ENCODE measurements at places on chromosomes 7 and 10.

- DNase-seq: no peak
Observed at GRCh38 chr10:28997734-28998133, 291.1 kb upstream of the LYZL1 start.

DNA sequence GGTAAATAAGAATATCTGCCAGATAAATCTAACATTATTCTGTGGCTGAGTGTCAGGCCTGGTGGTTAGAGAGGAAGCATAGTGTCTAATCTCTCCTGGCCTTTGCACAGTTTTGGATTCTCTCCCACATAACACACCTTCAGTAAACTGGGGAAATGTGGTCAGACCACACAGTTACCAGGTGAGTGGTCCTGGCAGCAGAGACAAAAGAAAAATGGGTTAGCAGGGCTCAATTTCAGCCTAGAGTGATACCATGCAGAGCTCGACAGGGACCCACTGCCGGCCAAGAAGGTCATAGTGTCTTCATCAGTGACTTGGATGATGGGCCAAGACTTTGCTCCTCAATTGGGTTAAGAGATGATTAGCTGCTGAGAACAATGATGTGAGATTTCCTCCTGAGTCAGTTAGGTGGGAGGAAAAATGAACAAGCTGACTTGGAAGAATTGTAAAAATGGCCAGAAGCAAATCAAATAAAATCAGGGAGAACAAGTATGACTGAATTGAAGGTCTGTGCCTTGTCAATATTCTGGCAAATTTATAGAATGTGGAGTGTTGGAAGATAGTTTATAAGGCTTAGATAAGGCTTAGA, 69.2 kb upstream of the EFCAB10 start:
- DNase-seq: no peak

DNA sequence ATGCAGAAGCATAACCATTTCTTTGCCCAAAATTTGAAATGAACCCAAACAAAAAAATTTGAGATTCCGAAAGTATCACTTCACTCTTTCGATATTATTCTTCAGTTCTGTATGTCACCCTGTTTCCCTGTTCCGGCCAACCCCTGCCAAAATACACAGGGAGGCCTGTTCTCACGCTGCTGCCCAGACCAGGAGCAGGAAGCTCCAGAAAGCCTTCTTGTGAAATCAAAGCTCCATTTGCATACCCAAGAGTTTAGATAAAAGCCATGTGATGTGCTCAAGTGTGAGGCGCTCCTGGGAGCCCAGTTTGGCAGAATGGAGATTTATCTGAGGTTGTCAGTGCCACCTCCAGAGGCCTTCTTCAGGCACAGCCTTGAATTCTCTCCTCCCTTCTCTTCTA, 236.2 kb downstream of the FGFR2 start:
- no peak for DNase-seq

GRCh38 chr10:128780156-128780761, 654.0 kb upstream of the MKI67 start:
- no peak for DNase-seq

- no peak for DNase-seq
Observed at GRCh38 chr7:7424151-7424873, 111.4 kb downstream of the COL28A1 start.

DNA sequence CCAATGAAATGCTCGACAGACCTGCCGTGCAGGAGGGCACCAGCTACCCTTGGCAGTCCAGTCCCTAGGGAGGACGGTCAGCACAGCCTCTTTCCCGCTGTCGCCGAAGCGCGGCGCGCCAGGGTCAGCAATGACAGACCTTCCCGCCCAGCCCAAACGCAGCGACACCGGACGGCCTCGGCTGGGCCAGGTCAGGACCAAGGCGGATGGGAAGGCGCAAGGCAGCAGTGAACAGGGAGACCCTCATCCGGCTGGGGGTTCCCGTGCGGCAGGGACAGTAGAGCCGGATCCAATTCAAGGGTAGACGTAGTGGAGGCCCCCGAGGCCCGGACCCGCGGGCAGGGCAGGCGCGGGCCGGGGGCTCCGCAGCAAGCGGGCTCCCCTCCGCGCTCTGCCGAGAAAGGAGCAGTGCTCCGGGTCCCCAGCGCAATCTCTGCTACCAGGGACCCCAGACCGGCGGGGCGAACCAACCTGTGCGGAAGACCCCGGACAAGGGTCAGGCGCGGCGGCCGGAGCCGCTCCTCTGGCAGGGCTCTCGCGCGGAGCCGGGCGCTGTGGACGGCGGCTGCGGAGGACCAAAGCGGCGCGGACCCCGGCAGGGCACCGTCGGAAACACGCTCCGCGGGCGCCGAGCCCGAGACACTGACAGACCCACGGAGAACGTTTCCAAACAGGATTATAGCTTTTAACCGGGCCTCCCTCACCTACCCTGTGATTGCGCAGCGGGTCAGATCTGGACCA, at the start of gene SEC31B:
Gene SEC31B (minus strand): TSS at position 551 of the 741 bp plus-strand sequence. CDS start 2,909 bp downstream, outside the sequence.
- DNase-seq: no peak

- no peak for DNase-seq
Observed at GRCh38 chr7:71659622-71660021, 527.7 kb downstream of the GALNT17 start.

DNA sequence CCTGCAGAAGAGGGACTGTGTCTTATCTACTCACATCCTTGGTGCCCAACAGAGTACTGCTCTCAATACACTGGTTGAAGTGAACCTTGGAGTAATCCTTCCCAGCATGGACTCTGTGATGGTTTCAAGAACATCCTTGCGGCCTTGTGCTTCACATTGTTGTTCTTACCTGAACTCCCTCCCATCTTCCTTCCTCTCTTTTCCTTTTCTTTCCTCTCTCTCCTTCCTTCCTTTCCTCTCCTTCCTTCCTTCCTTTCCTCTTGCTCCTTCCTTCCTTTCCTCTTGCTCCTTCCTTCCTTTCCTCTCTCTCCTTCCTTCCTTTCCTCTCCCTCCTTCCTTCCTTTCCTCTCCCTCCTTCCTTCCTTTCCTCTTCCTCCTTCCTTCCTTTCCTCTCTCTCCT, 26.3 kb downstream of the LAMB1 start:
- no peak for DNase-seq

DNA sequence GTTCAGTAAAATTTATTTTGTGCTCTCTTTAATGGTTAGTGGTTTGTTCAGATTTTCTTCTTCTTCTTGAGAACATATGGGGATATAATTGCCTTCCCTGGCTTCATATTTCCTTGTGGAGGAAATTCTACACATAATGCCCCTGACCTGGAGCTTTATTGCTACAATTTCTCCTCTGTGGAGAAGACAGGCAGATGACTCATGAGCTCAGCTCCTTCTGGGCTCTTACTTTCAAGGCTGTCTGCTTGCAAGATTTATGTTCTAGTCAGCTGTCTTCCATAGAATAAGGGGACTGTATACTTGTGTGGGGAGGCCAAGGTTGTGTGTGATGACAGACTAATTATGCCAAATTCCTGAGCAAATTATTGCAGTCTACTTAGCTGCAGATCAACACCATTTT, 1.6 kb downstream of the LRRD1 start:
- DNase-seq: no peak

- DNase-seq: no peak
Observed at GRCh38 chr10:19659920-19660655, 156.1 kb upstream of the PLXDC2 start.

- no peak for DNase-seq
Observed at GRCh38 chr7:6529643-6530042, 21.6 kb downstream of the GRID2IP start.

GRCh38 chr7:33422825-33423645, 293.7 kb downstream of the BBS9 start:
- DNase-seq: no peak

GRCh38 chr10:27536437-27536836, 32.3 kb downstream of the RAB18 start:
- DNase-seq: no peak

DNA sequence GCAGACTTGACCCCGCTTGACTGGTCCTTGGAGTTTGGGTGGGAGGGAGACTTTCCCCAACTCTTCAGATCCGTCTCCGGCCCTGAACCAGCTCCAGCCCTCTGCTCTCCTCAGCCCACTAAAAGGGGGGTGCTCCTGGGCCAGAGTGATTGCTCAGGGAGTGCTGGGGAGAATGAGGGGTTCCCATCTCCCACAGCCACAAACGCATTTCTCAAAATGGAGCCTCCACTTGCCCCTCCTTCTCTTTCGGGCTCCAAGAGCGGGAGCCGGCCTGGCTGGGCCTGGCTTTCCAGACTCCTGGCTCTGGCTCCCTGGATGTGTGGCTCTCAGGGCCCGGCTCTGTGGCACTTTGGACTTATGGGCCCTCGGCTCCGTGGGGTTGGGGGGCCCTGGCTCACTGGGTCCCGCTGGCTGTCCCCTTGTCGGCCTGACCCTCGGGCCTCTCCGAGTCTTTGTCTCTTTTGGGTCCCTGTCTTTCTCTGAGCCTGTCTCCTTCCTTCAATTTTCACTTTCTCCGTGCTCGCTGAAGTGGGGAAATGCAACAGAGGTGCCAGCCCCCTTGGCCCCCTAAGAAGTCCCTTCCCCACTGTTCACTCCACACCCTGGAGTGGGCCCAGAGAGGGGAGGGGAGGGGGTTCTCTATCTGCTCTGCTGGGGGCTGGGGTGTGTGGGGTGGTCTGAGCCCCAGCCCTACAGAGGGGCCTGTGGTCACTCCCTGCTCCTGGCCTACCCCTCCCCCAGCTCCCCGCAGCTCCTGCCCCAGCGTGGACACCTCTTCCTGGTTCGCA, 713 bp downstream of the LZTS2 start:
- DNase-seq: no peak

GRCh38 chr10:34528320-34528719, 286.8 kb downstream of the PARD3 start:
- no peak for DNase-seq

- DNase-seq: no peak
Observed at GRCh38 chr7:108235451-108236061, 105.4 kb upstream of the LAMB4 start.

DNA sequence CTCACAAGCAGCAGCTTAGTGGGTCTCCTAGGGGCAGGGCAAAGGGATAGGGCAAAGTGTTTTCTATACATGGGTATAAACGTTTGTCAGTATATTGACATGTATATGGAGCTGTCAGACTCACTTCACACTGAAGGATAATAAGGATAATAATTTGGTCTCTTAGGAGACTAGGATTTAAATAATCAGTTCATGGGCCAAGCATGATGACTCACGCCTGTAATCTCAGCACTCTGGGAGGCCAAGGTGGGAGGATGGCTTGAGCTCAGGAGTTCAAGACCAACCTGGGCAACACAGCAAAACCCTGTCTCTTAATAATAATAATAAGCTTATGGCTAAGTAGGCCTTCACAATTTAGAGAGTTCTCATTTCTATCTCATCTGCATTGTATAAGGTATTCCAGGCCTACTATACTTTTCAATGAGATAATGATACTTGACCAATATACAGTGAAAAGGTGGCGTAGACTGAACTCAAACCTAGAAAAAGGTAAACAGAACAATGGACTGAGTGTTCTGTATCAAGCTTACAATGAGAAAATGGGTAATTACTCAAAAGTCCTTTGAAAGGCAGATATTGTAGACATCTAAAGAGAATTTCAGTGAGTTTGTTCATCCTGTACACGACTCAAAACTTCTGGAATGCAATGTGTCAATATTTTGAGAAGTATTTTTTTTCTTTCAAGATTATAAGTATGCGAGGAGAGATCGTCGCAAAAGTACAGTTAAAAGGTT, 7.0 kb downstream of the GSAP start:
- DNase-seq: no peak

DNA sequence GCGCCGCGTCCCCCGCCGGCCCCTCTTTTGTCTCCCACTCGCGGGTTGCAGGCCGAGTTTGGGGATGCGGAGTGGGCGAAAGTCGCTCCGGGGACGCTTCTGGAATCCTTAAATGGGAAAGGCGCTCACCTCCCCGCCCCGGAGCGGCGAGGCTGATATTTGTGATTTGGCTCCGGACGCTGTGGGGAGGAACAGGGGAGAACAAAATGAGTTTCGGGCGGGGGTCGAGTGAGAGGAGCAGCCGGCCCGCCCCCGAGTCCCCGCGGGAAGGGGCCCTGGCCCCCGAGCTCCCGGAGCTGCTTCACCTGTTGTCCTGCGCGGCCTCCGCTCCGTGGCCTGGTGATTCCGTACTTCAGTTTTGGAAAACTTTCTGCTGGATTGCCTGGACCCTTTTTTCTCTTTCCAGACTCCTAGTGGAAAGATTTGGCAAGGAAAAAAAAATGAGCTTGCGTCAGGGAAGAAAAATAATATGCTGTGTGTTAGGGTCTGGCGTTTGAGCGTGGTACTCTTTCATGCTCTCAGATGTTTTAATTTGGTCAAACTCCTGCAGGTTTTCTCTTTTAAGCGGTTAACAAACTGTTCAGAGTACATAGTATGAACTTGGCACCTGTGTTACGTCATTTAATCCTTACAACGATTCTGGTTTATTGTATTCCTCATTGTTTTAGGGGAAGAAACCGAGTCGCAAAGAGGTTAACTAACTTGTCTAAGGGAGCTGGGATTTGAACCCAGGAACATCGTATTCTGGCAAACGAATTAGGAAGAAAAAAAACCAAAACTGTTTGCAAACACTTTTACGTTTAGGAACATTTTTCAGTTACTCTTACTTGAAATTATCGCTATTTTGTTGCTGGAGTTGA, 924 bp downstream of the BMPR1A start:
- DNase-seq: no peak

- DNase-seq: no peak
Observed at GRCh38 chr7:26705567-26705966, 158.8 kb downstream of the SKAP2 start.

DNA sequence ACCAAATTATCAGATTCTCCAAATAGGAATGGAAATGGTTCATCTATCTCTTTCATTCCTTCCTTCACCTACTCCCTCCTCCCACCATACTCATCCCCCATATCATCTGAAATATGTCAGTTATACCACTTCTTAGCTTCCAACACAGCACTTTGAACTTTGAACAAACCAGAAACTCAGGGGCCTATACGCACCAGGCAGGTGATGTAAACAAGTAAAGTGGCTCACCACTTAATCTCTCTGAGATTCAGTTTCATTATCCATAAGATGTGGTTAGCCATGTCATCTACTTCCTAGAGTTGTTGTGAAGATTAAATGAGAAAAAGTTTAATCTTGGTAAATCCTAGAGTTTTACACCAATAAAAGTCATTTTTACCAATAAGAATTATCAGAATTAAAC, 65.9 kb upstream of the LRRN3 start:
- no peak for DNase-seq

GRCh38 chr7:68998136-68998535, 600.1 kb upstream of the AUTS2 start:
- no peak for DNase-seq

Measured in activated CD8-positive, alpha-beta memory T cell treated with anti-CD3 and anti-CD28 coated beads for 48 hours (primary cell).